ENCODE measurements at places on chromosomes 7 and 10.

DNA sequence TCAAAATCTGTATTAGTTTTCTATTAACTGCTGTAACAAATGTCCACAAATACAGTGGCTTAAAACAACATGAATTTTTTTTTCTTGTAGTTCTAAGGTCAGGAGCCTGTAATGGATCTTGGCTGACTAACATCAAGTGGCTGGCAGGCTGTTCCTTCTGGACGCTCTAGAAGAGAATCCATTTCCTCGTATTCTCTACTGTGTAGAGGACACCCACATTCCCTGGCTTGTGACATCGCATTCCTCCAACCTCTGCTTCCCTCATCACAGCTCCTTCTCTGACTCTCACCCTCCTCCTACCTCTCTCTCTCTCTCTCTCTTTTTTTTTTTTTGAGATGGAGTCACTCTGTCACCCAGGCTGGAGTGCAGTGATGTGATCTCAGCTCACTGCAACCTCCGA, 4.8 kb upstream of the CALHM1 start:
- DNase-seq = no peak

- no peak for DNase-seq
Measured at GRCh38 chr7:42208572-42208971, 28.4 kb downstream of the GLI3 start.

DNA sequence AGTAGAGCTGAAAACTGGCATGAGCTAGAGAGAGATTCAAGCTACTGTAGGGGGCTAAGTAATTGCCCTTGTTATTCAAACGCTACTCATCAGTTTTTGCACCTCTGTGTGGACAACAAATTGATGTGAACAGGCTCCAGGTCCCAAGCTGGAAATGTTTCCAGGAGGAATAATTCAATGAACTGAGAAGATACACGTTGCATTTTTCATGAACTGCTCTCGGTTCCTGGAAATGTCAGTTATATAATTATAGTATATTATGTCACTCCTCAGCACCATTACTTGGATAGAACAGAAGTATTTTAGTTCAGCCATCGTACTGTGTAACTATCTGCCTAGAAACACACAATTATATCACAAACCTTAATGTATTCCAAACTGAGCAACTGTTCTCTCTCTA, 65.9 kb upstream of the A1CF start:
- DNase-seq = no peak

DNA sequence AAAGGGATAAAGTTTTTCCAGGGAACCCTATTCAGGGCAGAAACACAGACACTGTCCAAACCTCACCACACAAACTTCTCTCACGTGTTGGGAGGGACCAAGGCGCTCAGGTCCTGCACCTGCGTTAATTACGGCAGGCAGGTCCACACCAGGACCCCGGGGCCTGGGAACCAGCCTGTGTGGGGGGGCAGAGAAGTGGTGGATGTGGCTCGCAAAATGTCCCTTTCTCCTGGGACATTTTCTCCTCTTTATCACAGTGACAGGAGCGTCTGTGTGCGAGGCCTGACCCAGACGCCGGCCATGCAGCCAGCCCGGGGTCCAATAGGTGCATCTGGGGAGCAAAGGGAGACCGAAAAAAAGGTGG, 73.4 kb upstream of the ZNF722 start:
- DNase-seq = no peak

- peak; percentile 16 for DNase-seq
Measured at GRCh38 chr10:49056356-49056755, 59.0 kb downstream of the VSTM4 start.

DNA sequence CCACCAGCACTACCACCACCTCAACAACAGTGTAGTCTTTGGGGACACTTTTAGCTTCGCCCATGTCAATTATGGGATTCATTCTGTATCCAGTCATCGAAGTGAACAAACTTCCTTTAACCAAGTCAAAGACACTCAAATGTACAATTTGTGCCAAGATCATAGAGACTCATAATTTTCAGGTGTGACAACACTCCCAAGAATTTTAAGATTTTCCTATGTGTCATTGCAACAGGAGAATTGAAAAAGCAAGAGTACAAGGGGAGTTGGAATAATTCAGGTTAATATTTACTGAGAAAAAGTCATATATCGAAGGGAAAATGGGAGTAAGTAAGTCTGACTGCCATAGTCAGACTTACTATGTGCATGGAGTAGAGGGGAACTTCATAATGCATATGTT, 26.2 kb downstream of the PON1 start:
- no peak for DNase-seq
